ENCODE measurements at places on chromosomes 2 and 18.
A peak's percentile ranks its signal among the peaks of the same experiment; 100 is the strongest.

GRCh38 chr2:226256237-226256636 is 543.4 kb downstream of the IRS1 start:
- peak; percentile 75 for DNase-seq

DNA sequence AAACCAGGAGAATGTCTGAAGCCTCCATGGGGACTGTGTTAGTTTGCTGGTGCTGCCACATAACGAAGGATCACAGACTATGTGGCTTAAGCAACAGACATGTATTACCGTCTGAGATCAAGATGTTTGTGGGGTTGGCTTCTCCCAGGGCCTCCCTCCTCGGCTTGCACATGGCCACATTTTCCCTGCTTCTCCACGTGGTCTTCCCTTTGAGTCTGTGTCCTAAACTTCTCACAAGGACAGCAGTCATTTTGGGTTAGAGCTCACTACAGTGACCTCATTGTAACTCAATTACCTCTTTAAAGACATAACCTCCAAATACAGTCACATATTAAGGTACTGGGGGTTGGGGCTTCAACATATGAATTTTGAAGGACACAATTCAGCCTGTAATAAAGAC is 44.6 kb upstream of the LPIN2 start:
- no peak for DNase-seq

DNA sequence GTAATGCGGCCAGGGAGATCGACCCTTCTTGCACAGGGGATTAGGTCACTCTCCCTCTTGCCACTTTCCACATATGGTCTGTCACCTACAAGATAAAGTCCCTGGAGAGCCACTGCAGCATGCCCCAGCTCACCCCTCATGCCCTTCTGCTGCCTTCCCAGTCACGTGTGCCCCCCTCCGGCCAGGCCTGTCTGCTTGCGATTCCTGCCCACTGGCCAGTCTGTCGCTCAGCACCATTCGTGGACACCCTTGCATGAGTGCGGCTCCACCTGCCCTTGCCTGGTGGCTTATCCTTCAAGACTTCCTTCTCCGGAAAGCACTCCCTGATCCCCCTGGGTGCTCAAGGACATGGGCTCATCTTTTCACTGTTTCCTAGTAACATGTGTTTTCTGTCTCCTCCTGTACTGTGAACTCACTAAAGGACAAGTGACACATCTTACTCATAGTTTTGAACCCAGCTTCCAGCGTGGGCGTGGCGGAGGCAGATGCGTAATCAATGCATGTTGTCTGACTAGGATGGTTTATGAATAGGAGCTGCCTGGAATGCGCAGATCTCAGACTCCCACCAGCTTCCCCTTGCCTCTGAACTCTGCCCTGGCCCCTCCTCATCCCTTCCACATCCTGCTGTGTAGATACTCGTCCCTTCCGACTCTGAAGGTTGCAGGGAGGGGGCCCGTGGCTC is 7.8 kb upstream of the NT5DC4 start:
- peak; percentile 71 for DNase-seq

- peak; percentile 71 for DNase-seq
Measured at GRCh38 chr18:50847192-50847591, 27.4 kb upstream of the MRO start.
